EL (cell line): ENCODE measurements at places on chromosomes 7 and 10.
A peak's percentile ranks its signal among the peaks of the same experiment; 100 is the strongest.

DNA sequence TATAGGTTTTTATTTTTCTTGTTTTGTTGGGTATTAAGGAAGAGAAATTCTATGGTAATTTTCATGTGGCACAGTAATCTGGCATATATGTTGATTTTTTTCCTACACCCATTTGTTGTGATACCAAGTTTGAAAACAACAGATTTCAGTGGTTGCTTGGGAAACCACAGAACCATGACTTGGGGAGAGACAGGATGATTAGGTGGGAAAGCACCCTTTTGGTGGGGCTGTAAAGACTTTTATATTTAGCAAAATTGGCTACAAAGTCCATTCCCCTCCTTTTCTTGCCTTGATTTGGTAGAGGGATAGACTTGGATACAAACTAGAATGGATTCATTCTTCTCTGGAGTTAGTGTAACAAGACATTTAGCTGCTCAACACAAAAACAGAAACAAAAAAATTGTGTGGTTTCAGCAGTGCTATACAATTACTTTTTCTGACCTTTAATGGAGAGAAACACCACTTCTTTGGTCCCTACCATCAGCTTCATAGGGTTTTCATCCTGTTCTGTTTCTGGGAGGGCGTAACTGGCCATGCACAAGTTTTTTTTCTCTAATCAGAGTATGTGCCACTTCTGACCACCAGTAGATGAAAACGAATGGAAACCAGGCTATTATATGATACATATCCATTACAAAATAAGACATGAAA, 52.7 kb downstream of the FIGNL1 start:
- no peak for DNase-seq

DNA sequence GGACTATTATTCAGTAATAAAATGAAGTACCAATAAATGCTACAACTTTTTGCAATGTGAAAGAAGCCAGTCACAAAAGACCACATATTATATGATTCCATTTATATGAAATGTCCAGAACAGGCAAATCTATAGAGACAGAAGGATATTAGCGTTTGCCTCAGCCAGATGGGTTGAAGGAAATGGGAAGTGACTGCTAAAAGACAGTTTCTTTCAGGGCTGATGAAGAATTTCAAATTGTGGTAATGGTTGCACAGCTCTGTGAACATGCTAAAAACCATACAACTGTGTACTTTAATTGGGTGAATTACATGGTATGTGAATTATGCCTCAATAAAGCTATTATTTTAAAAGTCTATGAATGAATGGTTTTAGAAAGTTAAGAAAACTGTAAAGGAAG, 23.9 kb upstream of the REEP3 start:
- no peak for DNase-seq

- DNase-seq: no peak
These were observed 111.8 kb upstream of the AGR3 start for GRCh38 chr7:16993543-16993942.

DNA sequence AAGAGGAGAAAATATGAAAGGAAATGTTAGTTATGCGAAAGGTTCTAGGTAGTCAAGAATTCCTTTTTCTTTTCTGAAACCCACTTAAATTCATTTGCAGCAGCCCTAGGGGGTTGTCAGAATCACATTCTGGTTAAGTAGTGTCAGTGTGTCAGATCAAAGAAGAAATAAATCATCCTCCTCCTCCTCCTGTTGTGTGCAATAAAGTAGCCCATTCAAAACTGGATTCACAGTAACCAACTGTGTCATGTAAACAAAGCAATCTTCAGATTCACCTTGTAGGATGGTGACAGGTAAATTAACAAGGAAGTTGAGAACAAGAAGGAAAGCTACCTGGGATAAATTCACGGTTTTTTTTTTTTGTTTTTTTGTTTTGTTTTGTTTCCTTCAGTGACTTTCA, 127.5 kb downstream of the NSUN6 start:
- DNase-seq: no peak

DNA sequence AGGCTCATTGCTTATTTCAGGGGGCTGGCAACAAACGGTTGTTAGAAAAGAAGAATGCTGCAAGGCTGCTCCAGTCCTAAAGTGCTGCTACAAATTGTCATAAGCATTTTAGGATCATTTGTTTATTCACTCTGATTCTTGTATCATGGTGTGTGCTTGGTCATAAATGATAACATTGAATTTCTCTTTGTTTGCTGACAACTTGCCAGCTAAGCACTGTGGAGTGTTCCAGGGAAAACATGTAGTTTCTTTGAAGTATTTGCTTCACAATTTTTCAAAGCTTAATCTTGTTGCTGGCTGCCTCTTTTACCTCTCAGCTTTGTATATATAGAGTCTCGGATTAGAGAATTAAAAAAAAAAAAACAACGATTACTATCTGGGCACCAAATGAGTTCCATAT, 263.0 kb downstream of the PHF14 start:
- no peak for DNase-seq

DNA sequence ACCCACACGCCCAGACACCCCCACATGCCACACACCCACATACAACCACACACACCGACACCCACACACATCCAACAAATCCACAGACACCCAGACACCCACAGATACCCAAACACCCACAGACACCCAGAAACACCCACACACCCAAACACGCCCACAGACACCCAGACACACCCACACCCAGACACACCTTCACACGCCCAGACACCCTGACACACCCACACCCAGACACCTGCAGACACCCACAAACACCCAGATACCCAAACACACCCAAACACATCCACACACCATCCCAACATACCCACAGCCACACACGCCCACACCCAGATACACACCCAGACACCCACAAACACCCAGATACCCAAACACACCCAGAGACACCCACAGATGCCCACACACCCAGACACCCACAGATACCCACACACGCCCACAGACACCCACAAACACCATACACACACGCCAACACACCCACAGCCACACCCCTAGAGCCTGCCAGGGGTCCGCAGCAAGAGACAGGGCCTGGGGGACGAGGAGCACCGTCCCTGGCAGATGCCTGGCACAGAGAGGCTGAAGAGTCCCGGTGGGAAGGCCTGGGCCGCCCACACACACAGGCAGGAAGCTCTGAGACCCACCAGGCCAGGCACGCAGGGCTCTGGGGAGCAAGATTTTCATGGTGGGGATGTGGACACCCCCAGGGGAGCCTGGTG, 28.5 kb downstream of the CYP2W1 start:
- no peak for DNase-seq

- DNase-seq: no peak
These were observed 11.4 kb downstream of the ZNF503 start for GRCh38 chr10:75390178-75390577.

- peak; percentile 73 for DNase-seq
These were observed 177.4 kb downstream of the NRP1 start for GRCh38 chr10:33157103-33157502.

- DNase-seq: no peak
These were observed 70.7 kb upstream of the STEAP4 start for GRCh38 chr7:88377434-88377833.
